NCI-H187 treated with DMSO at 0.1 percent for 48 hours (cell line): ENCODE measurements at places on chromosomes 12 and 14.

- peak; percentile 93 for DNase-seq
Measured at GRCh38 chr14:63642229-63642611, 549 bp upstream of the WDR89 start.

DNA sequence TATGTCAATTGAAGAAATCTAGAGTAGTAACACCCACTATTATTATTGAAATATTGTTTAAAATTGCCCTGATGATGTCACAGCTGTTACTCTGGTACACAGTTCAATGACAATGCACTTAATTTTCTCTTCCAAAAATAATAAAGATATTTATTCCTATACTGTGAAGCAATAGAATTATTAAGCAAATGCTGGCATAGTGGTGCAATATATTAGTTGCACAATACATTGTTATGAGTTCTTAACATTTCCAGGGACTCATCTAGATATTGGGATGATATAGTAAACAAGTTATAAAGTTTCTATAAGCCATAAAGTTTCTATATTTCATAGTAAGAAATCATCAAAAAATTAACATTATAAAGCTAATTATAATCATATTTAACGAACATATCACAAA lies 897.8 kb downstream of the LRFN5 start:
- DNase-seq, result no peak

- DNase-seq, result no peak
Measured at GRCh38 chr14:100524933-100525243, 62.3 kb downstream of the BEGAIN start.

DNA sequence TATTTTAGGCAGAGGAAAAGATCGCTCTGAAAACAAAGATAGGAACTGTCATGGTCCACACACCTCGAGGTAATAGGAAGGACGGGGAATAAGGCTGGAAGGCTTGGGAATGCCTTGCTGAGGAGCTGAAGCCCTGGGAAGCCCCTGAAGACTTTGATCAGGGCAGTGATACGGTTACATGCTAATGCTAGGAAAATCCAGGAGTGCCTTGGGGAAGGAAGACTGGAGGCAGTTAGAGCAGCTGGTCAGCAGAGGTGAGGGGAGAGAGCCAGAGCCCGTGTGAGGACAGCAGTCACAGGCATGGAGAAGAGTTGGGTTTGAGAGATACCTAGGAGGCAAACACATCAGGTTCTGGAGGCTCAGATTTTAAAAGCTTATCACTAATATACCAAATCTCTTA lies 8.6 kb upstream of the YY1 start:
- DNase-seq, result no peak

- no peak for DNase-seq
Measured at GRCh38 chr14:64217308-64217707, 76.9 kb downstream of the ESR2 start.

GRCh38 chr14:93431036-93431670 lies 414 bp downstream of the UNC79 start:
- peak; percentile 72 for DNase-seq

GRCh38 chr12:68487721-68488309 lies 122.9 kb upstream of the RAP1B start:
- no peak for DNase-seq

GRCh38 chr12:12460935-12461922 lies 101.4 kb downstream of the DUSP16 start:
- no peak for DNase-seq

DNA sequence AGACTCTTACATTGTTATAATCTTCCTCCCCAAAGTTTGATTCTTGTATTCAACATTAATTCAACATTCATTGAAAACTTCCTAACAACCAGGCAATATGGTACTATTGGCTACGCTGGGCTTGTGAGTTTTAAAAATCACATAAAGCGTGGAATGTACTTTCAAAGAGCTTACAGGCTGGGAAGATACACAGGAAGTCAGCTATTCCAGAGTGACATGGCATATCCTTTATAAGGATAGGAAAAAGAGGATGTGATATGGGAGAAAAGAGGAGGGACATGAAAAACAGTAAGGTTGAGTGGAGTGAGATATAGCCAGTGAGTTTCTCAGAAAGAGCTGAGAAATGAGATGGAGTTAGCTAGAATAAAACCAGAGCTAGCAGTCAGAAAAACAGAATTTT lies 103.6 kb upstream of the ATF7IP start:
- no peak for DNase-seq

DNA sequence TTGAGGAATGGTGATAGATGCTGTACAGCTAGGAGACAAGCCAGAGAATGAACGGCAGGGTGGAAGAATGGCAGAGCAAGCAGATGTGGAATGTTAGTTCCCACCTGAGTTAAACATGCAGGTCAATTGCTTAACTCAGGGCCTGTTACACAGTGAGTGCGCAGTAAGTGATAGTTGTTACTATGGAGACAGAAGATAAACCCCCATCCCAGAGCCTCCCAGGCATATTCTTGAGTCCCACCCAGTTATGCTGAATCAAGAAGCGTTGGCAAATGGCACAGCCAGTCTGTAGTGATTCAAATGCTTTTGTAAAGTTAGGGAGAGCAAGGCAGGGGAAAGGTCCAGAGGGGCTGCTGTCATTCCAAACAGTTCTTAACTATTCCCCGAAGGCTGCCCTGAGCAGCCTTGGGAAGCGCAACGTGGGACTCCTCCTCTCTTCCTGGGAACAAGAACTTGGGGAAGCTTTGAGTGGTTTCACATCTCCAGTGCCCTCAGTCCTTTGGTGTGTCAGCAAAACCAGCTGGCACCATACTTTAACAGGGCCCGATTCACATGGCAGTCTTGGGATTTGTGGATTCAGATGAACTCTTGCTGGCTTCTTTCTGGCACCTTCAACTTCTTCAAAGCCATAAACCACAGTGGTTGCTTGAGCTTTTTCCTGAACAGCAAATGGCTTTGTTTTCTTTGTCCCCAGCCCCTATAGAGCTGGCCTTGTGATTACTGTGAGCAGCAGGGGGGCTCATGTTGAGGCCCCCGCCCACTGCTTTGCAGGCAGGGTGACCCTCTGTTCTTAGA lies 66.4 kb downstream of the PPM1A start:
- no peak for DNase-seq
